ENCODE measurements at places on chromosomes 2 and 18.

DNA sequence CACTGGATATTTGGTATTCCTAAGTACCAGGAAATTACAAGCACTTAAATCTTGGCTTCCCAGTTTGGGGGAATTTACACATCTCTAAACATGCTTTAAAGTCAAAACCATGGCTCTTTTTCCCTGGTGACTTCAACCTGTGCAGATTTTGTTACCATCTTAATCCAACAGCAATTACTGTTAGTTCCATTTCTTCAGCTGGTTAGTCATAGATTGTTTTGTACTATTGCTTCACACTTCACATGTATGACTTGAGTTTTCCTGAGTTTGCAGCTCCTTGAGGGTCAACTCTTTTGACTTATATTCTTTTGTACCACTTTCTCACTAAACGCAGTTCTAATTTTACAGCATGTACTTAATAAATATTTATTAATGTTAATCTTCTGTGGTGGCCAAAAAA, 203.4 kb upstream of the RND3 start:
- DNase-seq, result no peak

DNA sequence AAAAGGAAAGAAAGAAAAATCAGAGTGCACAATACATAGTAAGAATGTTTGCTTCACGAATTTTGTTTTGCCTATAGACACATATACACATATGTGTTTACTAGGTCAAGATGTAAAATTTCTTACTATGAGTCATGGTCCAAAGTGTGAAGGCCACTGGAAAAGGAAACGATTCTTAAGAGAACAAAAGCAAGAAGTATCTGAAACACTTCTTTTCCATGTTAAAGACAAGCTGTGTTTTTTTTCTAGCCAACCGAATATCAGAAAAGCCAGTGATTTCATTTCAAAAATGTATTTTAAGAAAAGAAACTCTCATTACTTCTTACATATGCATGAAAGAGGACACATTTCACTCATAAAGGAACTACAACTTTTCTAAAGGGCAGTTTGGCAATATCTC, 24.9 kb downstream of the PECR start:
- no peak for DNase-seq

DNA sequence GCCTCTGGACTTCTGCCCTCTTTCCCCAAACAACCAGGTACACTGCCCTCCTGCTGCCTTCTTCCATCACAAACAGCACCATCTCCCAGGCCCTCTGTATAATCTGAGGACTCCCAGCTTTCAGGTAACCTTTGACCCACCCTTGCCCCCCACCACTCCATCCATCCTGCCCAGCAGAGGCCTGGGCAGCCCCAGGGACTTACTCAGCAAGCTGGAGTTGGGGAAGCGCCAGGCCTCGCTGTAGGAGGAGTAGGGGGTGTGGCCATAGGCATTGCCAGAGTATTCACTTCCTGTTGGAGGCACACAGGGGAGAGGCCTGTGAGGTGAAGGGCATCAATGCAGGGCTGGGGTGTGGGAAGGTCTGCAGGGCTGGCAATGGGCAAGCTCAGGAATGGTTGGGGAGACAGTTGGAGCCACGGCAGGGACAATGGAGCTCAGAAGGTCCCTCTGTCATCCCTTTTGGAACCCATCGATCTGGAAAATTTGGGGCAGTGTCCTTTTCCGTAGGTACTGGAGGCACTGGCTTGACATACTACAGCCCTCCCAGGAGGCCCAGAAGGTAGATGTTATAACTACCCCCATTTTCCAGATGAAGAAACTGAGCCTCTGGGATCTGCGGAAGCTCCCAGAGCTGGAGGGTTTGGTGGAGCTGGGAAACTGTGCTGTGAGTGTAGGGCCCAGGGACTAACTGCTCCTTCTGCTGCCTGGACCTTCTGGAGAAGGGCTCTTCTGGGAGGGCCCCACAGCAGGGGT, 46.3 kb downstream of the PSD4 start:
- no peak for DNase-seq

DNA sequence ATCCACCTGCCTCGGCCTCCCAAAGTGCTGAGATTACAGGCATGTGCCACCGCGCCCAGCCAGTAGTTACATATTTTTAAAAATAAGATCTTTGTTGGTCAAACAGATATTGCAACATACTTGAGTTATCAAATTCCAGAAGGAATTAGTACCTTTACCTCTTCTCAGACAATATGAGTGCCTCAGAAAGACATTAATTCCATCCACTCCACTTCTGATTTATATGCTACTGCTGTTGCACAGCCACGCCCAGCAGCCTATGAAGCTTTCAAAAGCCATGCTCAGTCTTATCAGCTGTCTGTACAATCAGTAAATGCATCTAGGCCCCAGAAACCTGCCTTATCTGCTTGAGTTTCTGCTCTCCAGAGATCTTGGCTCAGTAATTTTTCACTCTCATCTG, 47.8 kb downstream of the MEX3C start:
- DNase-seq, result no peak
